ENCODE measurements at places on chromosomes 2 and 18. TPM values are rescaled to one million over a fixed set of nuclear protein-coding genes. Genes with fewer than 3 reads are reported as not detected.

DNA sequence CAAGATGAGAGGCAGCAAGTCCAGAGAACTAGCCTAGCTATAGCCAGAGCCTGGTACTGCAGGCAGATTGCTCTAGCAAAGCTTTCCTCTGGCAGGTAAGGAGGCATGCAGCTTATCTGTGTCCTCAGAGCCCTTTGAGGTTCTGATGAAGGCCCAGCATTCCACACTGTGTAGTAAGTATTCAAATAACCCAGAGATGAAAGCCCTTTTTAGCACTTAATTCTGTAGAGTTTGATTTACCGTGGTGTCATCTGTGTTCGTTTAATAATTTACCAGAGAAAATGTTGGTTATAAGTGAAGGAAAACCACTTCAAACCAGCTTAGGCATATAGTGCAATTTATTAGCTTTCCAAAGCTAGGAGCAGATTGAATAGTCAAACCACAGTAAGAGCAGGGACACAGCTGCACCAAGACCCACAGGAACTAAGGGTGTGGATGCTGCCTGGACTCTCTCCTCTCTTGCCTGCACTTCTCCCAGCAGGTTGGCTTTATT lies 226.6 kb downstream of the BABAM2 start:
- H3K4me3 ChIP-seq, result no peak overlapping the region
- H3K27me3 ChIP-seq, result no peaks in the 10 kb centered on the region
- H3K4me1 ChIP-seq, result no peaks in the 10 kb centered on the region

DNA sequence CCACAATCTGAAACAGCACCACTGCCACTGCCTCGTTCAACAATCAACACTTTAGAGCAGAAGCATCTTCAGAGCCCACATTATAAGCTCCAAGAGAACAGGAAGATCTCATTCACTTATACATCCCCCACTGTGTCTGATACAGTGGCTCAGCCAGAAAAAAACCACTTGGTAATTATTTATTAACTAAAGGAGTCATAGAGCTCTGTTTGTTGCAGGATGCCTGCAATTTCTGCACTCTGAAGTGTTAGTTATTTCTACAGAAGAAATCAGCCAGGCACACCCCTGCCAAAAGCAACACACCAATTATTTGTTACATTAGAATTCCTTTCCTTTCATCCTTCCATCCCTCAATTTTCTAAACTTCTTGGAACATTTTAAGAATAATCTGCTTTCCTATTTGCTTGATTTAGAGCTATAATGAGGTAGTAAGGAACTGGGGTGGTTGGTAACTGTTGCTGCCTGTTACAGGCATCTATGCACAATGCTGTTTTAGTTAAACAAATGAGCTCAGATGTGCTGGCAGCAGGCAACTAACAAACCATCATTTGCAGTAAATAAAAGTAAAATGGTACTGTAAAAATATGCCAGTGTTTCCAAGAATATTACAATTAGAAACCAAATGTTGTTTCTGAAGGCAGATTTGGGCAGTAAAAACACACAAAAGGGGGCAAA lies 59.9 kb downstream of the DYM start:
- no peak overlapping the region for H3K4me3 ChIP-seq
- H3K27me3 ChIP-seq, result no peaks in the 10 kb centered on the region
- peaks cover 16% of the 10 kb centered on the region for H3K4me1 ChIP-seq
- H3K36me3 ChIP-seq, result peaks cover 8% of the 10 kb centered on the region
- H3K27ac ChIP-seq, result peak overlapping the region; percentile 24

- peaks cover 15% of the 10 kb centered on the region for H3K4me1 ChIP-seq
- H3K27me3 ChIP-seq, result peaks cover 6% of the 10 kb centered on the region
- no peak overlapping the region for H3K27ac ChIP-seq
- H3K36me3 ChIP-seq, result no peaks in the 10 kb centered on the region
- no peak overlapping the region for H3K4me3 ChIP-seq
- DNase-seq, result no peak
Observed at GRCh38 chr18:48004577-48004976, 74.1 kb upstream of the SMAD2 start.

CD226 gene
- 0.92 TPM for total RNA-seq

FEV gene
- total RNA-seq, result 51.1 TPM

ACTG2 gene
- total RNA-seq, result 4.2 TPM

HES6 gene
- total RNA-seq, result 24.4 TPM

MC4R gene
- not detected for total RNA-seq

All from type B pancreatic cell (in vitro differentiated cells).